ENCODE measurements at places on chromosomes 3 and 15. TPM values are rescaled to one million over a fixed set of nuclear protein-coding genes. Genes with fewer than 3 reads are reported as not detected.

GRCh38 chr15:36469311-36469966, 110.0 kb upstream of the CDIN1 start:
- no peak overlapping the region for H3K4me3 ChIP-seq
- no peaks in the 10 kb centered on the region for H3K36me3 ChIP-seq
- no peak for DNase-seq
- H3K27ac ChIP-seq = no peak overlapping the region
- H3K4me1 ChIP-seq = no peaks in the 10 kb centered on the region
- no peaks in the 10 kb centered on the region for H3K27me3 ChIP-seq

DNA sequence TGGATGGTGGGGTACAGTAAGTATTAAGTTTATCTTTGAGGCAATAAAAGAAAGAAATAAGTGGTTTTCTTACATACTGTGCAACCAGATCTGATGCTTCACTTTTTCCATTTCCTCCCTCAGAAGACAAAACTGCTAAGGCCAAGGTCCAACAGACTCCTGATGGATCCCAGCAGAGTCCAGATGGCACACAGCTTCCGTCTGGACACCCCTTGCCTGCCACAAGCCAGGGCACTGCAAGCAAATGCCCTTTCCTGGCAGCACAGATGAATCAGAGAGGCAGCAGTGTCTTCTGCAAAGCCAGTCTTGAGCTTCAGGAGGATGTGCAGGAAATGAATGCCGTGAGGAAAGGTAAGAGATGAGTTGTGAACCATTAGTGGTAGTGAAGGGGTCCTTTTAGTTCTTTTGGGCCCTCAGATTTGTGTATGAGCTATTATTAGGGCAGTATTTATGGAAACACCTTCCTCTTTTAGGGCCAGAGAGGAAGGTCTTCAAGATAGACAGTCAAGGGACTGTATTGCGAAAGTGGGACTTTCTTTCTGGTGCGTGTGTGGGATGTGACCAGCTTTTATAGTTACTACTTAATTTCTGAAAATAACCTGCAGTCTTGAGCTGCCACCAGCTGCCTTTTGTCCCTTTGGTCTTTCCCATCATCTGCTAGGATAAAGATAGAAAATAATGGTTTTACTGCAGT, 4.6 kb downstream of the ALAS1 start:
- DNase-seq = no peak
- H3K27me3 ChIP-seq = no peaks in the 10 kb centered on the region
- peaks cover 10% of the 10 kb centered on the region for H3K4me1 ChIP-seq
- no peak overlapping the region for H3K4me3 ChIP-seq
- no peak overlapping the region for H3K27ac ChIP-seq

DNA sequence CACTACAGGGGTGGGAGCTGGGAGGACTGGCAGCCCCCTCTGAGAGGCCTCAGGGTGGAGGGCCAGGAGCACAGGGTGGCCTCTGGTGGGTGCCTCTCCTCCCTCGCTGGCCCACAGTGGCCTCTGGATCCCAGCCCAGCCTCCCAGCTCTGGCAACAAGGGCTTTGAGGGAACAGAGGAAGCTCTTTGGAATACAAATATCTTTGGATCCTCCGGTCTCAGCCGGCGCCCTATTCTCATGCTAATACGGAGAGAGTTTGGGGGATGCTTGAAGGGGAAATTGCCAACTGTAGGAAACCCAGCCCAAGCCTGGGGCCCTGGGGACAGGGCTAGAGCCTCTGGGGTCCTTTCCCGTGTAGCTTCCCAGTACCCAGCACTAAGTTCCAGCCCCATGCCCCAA, 33.4 kb upstream of the INSYN1 start:
- H3K27ac ChIP-seq = no peak overlapping the region
- H3K4me3 ChIP-seq = no peak overlapping the region
- no peaks in the 10 kb centered on the region for H3K36me3 ChIP-seq
- no peak for DNase-seq

DNA sequence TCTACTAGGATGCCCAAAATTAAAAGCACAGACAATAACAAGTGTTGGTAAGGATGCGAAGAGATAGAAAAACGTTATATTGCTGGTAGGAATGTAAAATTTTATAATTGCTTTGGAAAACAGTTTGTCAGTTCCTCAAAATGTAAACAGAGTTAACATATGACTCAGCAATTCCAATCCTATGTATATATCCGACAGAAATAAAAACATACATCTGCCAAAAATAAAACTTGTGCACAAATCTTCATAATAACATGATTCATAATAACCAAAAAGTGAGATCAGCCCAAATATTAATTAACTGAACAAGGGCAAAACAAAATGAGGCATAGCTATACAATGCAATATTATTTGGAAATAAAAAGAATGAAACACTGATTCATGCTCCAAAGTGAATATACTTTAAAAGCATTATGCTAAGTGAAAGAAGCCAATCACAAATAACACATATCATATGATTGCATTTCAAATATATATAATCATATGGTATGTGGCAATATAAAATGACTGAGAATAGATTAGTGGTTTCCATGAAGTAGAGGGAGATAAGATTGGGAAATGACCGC, 609.3 kb downstream of the IGSF11 start:
- H3K27me3 ChIP-seq = no peaks in the 10 kb centered on the region
- H3K27ac ChIP-seq = no peak overlapping the region
- no peaks in the 10 kb centered on the region for H3K36me3 ChIP-seq
- no peak for DNase-seq
- H3K4me3 ChIP-seq = no peak overlapping the region

GRCh38 chr3:48919215-48920138, 835 bp downstream of the ARIH2 start:
- peak overlapping the region; percentile 81 for H3K4me3 ChIP-seq
- DNase-seq = no peak
- H3K4me1 ChIP-seq = peaks cover 17% of the 10 kb centered on the region
- peaks cover 3% of the 10 kb centered on the region for H3K36me3 ChIP-seq
- peak overlapping the region; percentile 97 for H3K27ac ChIP-seq

DNA sequence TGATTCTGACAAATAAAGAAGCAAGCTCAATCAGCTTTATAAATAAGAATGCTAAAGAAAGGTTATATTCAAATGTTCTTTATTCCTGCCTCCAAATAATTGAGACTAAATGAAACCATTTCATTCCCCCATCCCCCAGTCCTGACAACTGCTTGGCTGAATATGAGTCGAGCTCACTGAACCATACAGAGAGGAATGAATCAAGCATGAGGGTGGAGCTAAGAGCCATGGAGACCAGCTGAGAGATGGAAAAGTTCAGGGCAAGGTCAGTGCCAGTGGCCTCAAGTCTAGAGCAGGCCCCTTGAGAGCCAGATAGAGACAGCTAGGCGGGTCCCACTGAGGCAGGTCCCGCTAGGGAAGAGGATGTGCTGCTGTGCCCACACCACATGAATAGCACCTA, 188.7 kb upstream of the EIF1B start:
- H3K4me1 ChIP-seq = peaks cover 5% of the 10 kb centered on the region
- no peak for DNase-seq
- no peak overlapping the region for H3K27ac ChIP-seq

DNA sequence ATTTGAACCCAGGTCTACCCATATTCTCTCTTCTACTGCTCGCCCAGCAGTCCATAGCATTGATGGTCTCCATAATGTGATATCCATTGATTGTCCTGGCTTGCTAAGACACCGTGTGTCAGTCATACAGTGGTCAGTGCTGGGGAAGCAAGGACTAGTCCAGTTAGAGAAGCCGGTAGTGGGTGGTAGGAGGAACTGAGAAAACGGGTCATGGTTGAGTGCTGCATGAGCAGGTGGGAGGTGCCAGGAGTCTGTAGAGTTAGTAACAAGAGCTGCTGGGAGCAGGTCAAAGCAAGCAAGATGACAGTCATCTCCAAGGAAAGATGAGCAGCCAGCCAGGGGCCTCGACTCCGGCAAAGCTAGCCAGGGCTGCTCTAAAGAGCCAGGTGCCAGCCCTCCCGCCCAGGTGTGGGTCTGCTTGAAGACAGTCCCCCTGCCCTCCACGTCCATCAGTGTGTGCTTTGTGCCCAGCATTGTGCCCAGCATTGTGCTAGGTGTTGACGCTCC, 29.5 kb upstream of the USP3 start:
- no peak overlapping the region for H3K27ac ChIP-seq
- H3K4me1 ChIP-seq = peaks cover 10% of the 10 kb centered on the region
- no peaks in the 10 kb centered on the region for H3K36me3 ChIP-seq
- no peaks in the 10 kb centered on the region for H3K27me3 ChIP-seq
- no peak for DNase-seq

DNA sequence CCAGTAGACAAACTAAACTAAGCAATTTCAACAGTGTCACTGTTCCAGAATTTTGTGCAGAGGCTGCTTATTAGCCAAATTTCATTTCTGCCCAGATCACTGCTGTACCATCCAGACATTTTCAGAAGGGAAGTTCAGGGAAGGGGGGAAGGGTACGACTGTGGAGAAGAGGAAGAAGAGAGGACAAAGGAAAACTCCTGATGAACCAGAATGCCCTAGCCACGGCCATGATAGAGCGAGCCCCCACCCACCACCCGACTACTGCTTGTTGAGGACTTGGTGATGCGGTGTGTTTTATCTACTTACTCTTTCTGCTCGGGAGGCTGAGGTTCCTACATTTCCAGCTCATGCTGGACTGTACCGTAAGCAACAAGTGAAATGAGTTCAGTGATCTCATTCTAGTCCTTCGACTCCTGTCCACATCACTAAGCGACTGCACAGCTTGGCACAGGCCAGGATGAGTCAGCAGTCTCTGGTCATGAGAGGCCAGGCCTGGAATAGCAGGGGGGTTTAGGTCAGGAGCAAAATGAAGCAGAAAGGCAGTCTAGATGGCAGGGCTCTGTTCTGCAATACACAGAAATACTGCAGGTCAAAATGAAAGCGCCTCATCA, 330.8 kb downstream of the TIGIT start:
- peaks cover 58% of the 10 kb centered on the region for H3K4me1 ChIP-seq
- DNase-seq = peak; percentile 97
- peak overlapping the region; percentile 72 for H3K4me3 ChIP-seq
- no peaks in the 10 kb centered on the region for H3K27me3 ChIP-seq

- DNase-seq = no peak
- no peak overlapping the region for H3K27ac ChIP-seq
- peaks cover 9% of the 10 kb centered on the region for H3K4me1 ChIP-seq
- no peak overlapping the region for H3K4me3 ChIP-seq
- peaks cover 33% of the 10 kb centered on the region for H3K36me3 ChIP-seq
Measured at GRCh38 chr15:52670087-52670486, 9.1 kb downstream of the ATOSA start.

DNA sequence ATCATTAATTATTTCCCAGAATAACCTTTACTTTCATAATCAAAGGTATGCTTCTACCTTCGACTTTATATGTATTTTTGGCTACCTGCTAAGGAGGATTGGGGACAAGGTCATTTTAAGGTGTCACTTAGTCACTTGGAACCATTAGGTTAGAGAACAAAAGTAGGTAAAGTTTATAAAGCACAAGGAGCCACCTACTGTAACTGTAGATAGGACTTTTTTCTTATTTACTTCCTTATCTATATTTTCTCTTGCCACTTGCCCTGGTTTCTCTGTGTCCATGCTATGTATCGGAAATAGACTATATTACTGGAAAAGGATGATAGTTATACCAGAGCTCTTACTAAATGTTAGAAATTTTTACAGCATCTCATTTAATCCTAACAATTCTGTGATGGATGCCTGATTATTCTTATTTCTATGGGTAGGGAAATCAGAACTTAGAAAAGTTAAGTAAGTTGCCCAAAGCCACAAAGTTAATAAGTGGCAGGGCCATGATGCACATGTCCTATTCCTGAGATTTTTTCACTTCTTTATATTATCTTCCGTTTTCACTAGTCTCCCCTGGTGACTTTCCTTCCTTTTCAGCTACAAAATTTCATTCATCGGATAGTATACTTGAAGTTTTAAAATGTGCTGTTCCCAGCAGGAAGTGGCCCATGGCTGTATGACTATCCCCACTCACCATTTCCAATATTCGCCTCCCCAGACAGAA, 132.5 kb downstream of the CMSS1 start:
- H3K4me3 ChIP-seq = no peak overlapping the region
- H3K27ac ChIP-seq = peak overlapping the region; percentile 56

GRCh38 chr15:64600794-64601193, 140.4 kb downstream of the ZNF609 start:
- H3K36me3 ChIP-seq = no peaks in the 10 kb centered on the region
- no peaks in the 10 kb centered on the region for H3K27me3 ChIP-seq
- no peak overlapping the region for H3K4me3 ChIP-seq
- no peak for DNase-seq

- no peak for DNase-seq
- no peak overlapping the region for H3K4me3 ChIP-seq
- no peaks in the 10 kb centered on the region for H3K4me1 ChIP-seq
- no peak overlapping the region for H3K27ac ChIP-seq
- H3K36me3 ChIP-seq = no peaks in the 10 kb centered on the region
Measured at GRCh38 chr15:56351957-56352506, 13.2 kb upstream of the TEX9 start.

- no peaks in the 10 kb centered on the region for H3K27me3 ChIP-seq
- H3K36me3 ChIP-seq = no peaks in the 10 kb centered on the region
- H3K4me3 ChIP-seq = no peak overlapping the region
- H3K27ac ChIP-seq = no peak overlapping the region
- no peaks in the 10 kb centered on the region for H3K4me1 ChIP-seq
- DNase-seq = no peak
Measured at GRCh38 chr15:53716909-53717876, 42.3 kb downstream of the WDR72 start.

GRCh38 chr15:85551221-85551832, 170.9 kb downstream of the AKAP13 start:
- no peak overlapping the region for H3K27ac ChIP-seq
- no peaks in the 10 kb centered on the region for H3K27me3 ChIP-seq
- no peaks in the 10 kb centered on the region for H3K4me1 ChIP-seq
- no peak overlapping the region for H3K4me3 ChIP-seq
- H3K36me3 ChIP-seq = no peaks in the 10 kb centered on the region

GRCh38 chr3:52225452-52226228, at the start of gene TLR9:
Gene TLR9, minus strand, starts transcription at chr3:52225645. Its CDS starts 116 bp downstream, at chr3:52225529.
- H3K4me1 ChIP-seq = no peaks in the 10 kb centered on the region
- H3K27me3 ChIP-seq = no peaks in the 10 kb centered on the region
- no peak within 1 kb of the TSS for H3K4me3 ChIP-seq
- no peak for DNase-seq

DNA sequence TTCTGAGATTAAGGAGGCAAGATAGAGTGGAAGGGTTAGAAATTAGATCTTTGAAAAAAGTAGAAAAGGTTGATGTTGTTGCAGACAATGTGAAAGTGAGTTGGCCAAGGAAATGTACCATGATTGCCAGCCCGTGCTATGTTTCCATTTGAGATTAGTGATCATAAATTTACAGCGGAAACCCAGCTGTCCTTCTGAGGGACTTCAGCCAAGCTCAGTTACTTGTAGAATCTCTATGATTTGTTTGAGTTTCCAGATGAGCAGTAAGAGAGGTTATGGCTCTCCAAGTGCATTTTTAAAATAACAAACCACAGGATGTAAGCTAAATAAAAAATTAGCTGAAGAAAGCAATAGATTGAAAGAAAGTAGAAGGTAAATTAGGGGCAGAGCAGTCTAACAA, 54.2 kb upstream of the RBMS3 start:
- no peak for DNase-seq
- no peak overlapping the region for H3K27ac ChIP-seq
- H3K36me3 ChIP-seq = no peaks in the 10 kb centered on the region
- H3K27me3 ChIP-seq = no peaks in the 10 kb centered on the region

GRCh38 chr3:193665370-193665989, 72.5 kb downstream of the OPA1 start:
- DNase-seq = no peak
- no peaks in the 10 kb centered on the region for H3K4me1 ChIP-seq
- no peak overlapping the region for H3K4me3 ChIP-seq

The NLGN1 gene
- total RNA-seq = 17.8 TPM

The RTP1 gene
- not detected for total RNA-seq

The NAALADL2 gene
- 21.0 TPM for total RNA-seq

The B3GALNT1 gene
- 16.4 TPM for total RNA-seq

The CCDC39 gene
- total RNA-seq = not detected

The RBMS3 gene
- total RNA-seq = 149 TPM

The MME gene
- total RNA-seq = 3.6 TPM

The SAMD7 gene
- total RNA-seq = not detected
